Stimulated activated CD4-positive, alpha-beta T cell treated with anti-CD3 and anti-CD28 coated beads, Interleukin-15, amount 100 ng/mL, for 1 hour (primary cell): ENCODE measurements at places on chromosomes 5 and 9.

GRCh38 chr5:141747152-141748141, 65.4 kb upstream of the ARAP3 start:
- DNase-seq: no peak

- no peak for DNase-seq
Observed at GRCh38 chr5:159003045-159004030, 96.4 kb downstream of the EBF1 start.

- no peak for DNase-seq
Observed at GRCh38 chr9:78236551-78236910, 656 bp downstream of the CEP78 start.

- no peak for DNase-seq
Observed at GRCh38 chr9:125843646-125844045, 96.5 kb downstream of the PBX3 start.

DNA sequence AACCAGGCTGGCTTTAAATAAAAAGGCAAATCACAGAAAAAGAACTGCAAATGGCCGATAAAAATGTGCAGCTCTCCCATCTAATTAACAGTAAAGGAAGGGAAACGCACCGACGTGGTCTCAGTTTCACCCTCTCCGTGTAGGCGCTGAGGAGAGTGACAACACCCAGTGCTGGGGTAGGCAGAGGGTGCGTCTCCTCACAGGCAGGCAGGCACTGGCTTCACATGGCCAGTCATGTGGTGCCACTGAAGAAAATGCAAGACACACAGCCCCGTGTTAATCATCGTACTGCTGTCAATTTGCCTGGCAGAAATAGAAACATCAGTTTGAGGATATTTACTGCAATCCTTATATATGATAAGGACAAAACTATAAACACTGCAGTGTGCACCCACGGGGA, 178.4 kb downstream of the FANCC start:
- DNase-seq: no peak

DNA sequence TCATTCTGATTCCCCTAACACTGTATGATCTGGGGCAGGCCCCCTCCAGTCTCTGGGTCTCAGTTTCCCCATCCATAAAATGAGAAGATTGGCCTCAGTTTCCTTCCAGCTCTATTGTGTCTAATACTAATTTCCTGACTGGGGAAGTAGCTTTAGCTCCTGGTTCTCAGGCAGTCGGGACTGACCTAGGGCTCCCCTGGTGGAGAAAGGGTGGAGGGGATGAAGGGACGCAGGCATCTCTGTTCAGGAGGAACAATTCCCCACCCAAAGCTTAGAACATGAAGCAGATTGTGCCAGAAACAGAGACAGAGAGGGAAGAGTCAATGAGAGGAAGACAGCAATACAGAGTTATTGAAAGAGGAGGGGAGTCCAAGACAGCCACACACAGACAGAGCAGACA, 14.2 kb upstream of the PTGS1 start:
- DNase-seq: no peak

GRCh38 chr9:110058304-110058953, 149.5 kb downstream of the C9orf152 start:
- peak; percentile 11 for DNase-seq

- DNase-seq: no peak
Observed at GRCh38 chr9:73667749-73668148, 516.1 kb downstream of the ANXA1 start.

DNA sequence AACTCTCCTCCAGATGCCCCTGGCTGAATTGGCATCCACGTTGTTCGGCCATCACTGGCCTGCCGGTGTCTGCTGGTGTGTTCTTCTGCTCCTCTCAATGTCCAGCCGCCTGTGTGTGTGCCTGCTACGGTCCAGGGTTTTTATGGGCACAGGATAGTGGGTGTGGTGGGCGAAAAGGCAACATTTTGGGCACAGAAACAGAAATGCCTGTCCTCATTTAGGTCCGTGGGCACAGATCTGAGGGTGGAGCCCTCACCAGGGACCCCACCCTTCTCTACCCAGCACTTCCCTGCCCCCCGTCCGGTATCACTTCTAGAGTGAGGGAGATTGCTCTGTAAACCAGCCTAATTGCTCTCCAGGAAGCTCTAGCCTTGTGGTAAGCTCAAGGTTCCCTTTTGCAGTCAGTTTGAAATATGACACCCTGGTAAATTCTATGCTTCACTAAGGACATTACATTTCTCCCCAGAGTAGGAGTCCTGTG, 410.1 kb downstream of the MAT2B start:
- no peak for DNase-seq

- no peak for DNase-seq
Observed at GRCh38 chr9:92378865-92379560, 25.4 kb downstream of the OGN start.

GRCh38 chr5:149434162-149435014, 55.3 kb upstream of the IL17B start:
- DNase-seq: peak; percentile 16

DNA sequence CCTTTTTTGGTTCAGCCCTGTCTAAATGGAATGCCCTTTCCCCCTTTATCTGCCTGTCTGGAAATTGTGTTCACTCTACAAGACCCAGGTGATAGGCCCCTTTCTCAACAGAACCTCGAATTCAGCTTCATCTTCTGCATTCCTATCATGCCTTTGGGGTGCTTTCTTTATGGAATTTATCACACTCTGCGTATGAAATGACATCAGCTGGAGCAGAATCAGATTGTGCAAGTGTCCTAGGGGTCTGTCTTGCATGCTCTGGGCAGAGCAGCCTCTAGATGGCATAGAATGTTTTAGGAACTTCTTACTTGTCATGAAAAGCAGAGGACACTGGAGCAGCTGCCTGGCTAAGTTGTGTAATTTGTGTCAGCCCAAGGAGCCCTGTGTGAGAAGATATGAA, 84.9 kb downstream of the ISL1 start:
- DNase-seq: no peak

GRCh38 chr9:121246821-121247561, 21.0 kb upstream of the GSN start:
- DNase-seq: no peak

DNA sequence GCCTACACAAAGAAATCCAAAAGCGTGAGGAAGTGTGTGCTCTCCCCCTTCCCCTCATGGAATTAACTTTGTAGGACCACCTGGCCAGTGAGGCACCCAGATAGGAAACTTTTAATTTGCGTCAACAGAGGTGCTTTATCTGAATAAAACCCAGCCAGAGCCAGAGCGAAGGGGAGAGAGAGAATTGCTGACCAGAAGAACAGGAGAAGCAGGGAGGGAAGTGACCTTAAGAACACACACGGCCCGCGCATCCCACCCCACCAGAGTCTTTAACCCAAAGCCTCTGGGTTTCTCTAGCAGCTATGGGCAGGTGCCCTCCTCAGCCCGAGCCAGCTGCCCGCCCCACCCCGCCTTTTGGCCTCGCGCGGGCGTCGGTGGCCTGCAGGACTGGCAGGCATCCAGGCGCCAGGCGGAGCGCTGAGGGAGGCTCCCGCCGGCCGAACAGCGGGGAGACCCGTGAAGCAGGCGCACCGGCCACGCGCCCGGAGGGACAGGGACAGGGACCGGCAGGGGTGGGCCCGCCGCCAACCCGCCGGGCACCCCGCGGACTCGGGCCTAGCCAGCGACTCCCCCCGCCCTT, 580 bp downstream of the ERAP1 start:
- peak; percentile 12 for DNase-seq

- DNase-seq: no peak
Observed at GRCh38 chr9:86749161-86749893, 198.0 kb downstream of the GAS1 start.

GRCh38 chr5:135063056-135063445, 29.0 kb upstream of the PITX1 start:
- DNase-seq: no peak

DNA sequence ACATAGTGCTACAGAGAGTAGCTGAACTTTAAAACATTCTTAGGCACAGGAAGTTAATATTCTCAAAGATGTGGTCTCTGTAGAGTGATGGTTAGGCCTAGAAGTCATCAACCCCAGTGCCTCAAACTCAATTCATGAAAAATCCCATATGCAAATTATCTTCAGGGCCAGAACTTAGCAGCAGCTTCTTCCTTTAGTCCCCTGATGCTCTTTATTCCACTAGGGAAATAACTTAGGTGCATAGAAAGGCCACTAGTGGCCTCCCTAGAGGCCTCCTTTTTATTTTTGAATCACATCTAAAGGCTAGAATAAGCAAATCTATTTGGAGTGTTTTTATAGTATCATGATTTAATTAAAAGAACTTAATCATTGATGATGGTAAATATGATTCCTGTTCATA, 88.3 kb downstream of the GIN1 start:
- no peak for DNase-seq

DNA sequence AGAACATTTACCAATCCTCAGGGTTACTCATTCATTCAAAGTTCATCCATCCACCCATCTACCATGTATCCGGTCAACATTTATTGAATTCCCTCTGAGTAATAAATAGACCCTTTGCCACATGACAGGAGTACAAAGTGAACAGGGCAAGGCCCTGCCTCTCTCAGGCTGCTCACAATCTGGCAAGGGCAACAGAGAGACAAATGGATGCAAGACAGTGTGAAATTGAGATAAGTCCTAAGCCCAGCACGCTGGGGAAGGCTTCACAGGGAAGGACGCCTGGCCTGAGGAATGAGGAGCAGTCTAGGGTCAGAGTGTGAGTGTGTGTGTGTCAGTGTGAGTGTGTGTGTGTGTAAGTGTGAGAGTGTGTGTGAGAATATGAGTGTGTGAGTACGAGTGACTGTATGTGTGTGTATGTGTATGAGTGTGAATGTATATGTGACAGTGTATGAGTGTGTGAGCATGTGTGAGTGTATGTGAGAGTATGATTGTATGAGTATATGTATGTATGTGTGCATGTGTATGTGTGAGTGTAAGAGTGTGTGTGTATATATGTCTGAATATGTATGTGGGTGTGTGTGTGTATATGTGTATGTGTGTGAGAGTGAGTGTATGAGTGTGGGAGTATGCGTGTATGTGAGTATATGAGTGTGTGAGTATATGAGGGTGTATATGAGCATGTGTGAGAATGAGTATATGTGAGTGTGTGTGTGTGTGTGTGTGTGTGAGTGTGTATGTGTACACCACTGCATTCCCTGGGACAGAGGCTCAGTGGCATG, 145.6 kb downstream of the FSTL4 start:
- no peak for DNase-seq

DNA sequence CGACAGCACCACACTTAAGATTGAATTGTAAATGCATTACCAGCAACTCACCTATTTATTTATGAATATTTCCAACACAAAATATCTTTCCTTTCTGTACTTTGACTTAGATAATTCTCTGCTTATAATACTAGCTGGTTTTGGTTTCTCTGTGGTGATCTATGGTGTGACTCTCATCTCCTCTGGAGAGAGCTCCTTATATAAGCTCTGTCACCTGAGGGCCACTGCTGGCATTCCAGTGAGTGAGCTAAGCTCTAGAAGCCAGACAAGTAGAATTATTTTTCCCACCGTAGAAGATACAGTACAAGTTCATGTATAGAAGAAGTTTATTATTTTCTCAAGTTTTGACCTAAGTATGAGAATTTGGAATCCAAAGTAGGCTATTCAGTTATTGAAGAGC, 111.5 kb downstream of the CDC42SE2 start:
- DNase-seq: no peak

GRCh38 chr9:18159254-18159653, 314.7 kb upstream of the ADAMTSL1 start:
- DNase-seq: no peak

GRCh38 chr5:64181440-64181839, 15.8 kb downstream of the RNF180 start:
- DNase-seq: no peak

GRCh38 chr5:154278186-154278585, 87.7 kb downstream of the GALNT10 start:
- no peak for DNase-seq
